ENCODE measurements at places on chromosomes 7 and 10.
A peak's percentile ranks its signal among the peaks of the same experiment; 100 is the strongest.

DNA sequence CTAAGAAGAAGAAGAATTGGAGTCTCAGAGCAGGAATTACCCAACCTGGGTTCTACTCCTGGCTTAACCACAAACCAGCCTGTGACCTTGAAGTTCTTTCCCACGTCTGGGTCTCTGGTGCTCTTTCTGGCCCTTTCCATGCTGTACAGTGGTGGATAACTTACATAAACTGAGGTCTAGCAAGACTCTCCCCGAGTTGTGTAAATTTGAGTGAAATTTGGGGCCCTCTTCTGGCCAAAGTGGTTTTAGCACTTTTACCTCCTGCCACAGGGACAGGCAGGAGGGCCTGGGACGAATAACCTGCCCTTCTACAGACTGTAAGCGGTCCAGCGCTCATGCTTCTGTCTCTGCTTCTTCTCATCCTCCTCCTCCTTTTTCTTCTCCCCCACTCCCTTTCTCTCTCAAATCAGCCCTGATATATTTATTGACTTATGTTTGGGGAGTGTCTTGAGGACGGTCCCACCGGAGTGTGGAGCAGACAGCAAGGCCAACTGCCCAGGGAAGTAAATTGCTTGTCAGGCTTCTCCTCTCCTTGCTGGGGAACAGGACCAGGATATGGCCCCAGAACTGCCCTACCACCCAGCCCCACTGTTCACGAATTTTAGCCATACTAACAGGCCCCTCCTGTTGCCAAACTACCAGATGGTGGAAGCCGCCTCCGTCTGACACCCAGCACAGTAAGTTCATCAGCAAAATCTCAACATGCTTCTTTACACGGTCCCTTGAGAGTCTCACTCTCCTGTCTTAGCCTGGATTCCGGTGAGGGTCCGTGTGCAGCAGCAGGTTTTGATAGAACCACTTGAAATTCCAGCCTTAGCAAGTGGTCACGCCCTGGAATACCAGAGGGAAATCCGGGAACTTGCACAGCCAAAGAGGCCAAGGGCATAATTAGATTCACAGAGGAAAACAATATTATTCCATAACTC is 4.0 kb upstream of the SH3PXD2A start:
- DNase-seq: peak; percentile 44

DNA sequence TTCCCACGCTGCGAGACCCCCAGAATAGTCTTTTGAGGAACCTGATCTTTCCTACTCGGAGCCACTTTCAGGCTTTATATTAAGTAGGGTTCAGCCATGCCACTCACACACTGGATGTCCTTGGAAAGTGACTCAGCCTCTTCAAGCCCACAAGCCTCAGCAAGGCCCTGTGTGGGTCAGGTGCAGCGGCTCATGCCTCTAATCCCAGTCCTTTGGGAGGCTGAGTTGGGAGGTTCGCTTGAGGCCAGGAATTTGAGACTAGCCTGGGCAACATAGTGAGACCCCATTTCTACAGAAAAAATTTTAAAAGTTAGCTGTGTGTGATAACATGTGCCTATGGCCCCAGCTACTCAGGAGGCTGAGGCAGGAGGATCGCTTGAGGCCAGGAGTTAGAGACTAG is 119.7 kb upstream of the TNRC18 start:
- no peak for DNase-seq

- DNase-seq: no peak
These were observed 255 bp downstream of the MAGI2 start for GRCh38 chr7:79453266-79453557.

GRCh38 chr10:131242007-131242406 is 69.5 kb downstream of the TCERG1L start:
- peak; percentile 6 for DNase-seq

- no peak for DNase-seq
These were observed 198.1 kb upstream of the STK17A start for GRCh38 chr7:43384616-43385308.

DNA sequence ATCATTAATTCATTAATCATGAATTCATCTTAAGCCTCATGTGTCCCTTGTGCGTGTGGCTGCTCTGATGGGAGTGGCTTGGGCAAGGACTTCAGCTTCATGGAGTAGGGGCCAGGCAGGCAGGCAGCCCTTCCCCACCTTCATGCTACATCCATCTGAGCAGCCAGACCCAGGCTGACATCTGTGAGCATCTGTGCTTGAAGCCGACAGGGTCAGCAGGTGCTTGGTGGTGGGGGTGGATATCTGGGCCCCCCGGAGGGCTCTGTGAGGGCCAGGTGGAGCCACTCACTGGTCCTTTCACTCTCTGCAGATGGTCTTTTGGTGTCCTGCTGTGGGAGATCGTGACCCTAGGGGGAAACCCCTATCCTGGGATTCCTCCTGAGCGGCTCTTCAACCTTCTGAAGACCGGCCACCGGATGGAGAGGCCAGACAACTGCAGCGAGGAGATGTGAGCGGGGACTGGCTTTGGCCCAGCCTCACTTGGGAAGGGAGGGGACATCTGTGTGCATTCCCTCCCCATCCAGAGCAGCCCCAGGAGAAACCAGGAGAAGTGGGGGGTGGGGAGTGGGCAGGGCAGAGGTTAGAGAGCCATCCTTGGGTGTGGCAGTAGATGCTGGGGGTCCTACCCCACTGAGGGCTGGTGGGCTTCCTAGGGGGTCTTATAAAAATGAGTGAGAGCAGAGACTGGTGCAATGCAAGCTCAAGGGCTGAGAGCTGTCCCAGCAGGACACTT is 14.7 kb upstream of the CSGALNACT2 start:
- DNase-seq: no peak

DNA sequence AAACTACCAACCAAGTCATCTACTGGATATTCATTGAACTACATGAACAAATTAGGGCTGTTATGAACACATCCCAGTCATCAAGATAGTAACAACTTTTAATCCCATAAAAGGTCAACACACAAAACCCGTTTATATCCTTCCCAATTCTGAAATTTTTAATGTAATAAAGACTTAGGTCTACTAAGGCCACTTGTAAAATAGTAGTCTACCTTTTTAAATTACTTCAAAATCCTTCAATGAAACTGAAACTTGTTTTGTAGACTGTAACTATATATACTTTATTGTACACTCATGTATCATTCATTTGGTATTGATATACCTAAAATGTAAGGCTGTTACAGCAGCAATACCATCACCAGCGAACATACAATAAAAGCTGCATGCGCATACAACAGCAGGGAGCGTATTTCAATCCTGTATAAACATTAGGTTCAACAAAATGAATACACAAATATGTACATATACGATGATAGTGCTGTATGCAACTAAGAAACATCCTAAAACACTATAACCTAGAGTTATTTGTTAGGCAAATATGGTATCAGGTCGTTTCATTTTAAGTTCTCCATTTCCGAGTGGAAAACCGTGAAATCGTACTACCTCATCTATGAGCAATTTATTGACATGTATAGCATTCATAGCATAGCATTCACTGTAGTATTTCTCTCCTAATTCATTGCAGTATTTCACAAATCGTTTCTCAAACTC is 973 bp downstream of the ATAD1 start:
- no peak for DNase-seq

DNA sequence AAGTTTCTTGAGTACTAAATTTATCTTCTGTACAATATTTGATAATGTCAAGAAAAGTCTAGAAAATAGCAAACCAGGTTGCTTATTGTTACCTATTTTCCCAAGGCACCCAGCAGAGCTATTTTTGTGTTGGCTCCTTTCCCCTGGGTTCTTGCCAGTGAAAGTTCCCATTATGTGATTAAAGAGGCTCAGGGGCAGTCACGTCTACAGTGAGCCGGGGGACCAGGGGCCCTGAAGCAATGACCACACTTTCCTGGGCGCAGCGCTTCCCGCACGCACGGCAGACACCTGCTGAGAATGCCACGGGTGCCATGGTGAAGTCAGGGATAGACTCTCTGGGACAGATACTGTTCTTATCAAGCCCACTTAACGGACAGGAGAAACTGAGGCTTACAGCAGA is 10.4 kb upstream of the CNPY1 start:
- DNase-seq: no peak

GRCh38 chr7:41163991-41164390 is 538.9 kb downstream of the INHBA start:
- no peak for DNase-seq

DNA sequence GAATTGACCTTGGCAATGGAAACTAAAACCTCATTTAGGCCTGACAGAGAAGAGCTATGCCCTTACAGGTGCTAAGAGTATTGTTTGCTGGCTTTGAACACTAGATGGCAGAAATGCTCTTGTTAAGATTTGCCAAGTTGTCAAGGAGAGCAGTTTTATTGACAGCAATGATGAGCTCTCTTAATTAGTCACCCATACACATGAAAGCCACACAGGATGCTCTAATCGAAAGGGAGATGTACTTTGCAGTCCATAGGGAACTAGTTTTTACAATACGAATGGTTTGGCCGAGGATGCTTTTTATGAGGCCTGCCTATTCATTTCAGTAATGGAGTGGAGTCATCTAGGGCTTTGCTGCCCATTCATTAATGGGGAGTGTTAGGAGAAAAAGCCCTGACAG is 45.4 kb upstream of the MBL2 start:
- no peak for DNase-seq

GRCh38 chr10:63265222-63265617 is 132.1 kb downstream of the NRBF2 start:
- peak; percentile 53 for DNase-seq

- DNase-seq: no peak
These were observed 19.7 kb downstream of the OIT3 start for GRCh38 chr10:72913287-72913686.

GRCh38 chr7:103990991-103991390 is 1.5 kb upstream of the RELN start:
- no peak for DNase-seq

DNA sequence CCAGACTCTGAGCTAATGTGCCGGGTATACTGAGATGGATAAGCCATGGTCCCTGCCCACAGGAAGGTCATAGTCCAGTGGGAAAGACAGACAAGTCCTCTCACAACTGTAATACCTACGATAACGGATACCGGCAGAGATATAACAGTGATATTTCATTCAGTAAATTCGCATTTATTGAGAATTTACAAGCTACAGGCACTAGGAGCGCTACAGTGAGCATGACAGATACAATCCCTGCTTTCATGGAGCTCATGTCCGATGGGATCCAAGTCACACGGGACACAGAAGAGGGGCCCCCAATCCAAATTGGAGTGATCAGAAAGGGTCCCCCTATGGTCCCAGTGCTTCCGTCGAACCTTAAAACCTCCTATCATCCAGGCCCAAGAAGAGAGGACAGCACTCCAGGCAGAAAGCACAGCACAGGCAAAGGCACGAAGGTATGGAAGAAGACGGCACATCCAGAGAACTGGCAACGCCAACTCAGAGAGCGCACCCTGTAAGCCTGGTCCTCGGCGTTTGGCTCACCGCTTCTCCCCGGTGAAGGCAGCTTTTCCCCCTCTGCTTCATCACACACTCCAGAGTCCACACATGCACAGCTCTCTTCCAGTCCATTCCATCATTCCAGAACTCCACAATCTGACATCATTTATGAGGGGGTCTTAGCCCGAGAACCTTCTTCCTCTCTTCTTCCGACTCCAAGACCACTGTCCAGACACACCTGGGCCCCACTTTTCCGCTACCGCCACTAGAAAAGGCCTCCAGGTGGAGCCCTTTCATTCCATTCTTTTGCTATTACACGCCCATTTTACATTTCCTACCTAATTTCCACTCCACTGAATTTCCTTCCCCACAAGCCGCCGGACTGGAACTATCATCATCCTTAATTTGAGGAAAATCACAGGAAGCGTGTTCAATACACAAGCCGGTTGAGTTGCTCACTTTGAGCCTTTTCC is 47.8 kb upstream of the NKX2-3 start:
- DNase-seq: no peak

DNA sequence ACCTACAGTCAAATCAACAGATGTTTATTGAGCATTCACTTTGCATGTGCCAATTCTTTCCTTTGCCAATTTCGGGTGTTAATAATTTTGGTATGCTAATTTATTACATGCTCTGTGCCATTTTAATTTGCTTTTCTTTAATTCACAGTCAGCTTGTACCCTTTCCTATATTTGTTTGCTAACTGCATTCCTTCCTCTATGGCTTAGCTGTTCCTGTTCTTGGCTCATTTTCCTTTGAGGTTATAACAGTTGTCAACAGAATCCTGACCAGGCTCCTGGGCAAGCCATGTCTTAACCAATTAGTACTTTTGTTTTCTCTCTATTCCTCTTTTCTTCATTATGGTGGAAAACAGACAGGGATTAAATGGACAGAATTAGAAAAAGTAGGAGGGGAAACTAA is 73.6 kb upstream of the RPA3 start:
- DNase-seq: no peak

GRCh38 chr10:104104418-104104817 is 17.6 kb upstream of the SFR1 start:
- no peak for DNase-seq

DNA sequence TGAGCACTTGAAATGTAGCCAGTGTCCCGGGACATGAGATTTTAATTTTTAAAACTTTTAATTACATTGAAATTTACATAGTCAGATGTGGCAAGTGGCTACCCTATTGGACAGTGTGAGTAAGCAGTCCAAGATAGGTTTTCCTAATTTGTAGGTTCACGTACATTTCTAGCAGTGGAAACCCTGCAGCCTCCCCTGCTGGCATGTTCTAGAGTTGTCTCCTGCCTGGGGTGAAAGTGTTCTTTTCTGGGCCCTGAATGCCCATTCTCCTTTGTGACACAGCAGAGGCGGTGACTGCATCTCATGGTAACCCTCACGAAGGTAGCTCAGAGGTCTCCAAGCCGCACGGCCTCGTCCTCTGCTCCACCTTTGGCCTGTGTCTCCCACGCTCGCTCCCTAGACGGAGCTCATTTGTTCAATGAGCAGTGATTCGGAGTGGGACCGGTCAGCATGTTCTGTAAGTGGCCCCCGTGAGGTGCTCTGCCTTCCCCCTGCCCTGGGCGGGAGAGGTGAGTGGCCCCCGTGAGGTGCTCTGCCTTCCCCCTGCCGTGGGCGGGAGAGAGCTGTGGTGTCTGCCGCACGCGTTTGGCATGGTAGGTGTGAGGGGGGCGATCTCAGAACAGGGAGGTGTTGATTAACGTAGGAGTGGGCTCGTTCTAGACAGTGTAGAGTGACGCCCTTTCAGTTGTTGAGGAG is 18.0 kb downstream of the WDR37 start:
- no peak for DNase-seq

GRCh38 chr7:38299275-38299931 is 26.0 kb upstream of the TARP start:
- no peak for DNase-seq

GRCh38 chr7:92815412-92815811 is 21.0 kb downstream of the CDK6 start:
- DNase-seq: no peak

GRCh38 chr7:83695128-83695960 is 46.4 kb upstream of the SEMA3E start:
- DNase-seq: no peak

- no peak for DNase-seq
These were observed 89.6 kb downstream of the AUTS2 start for GRCh38 chr7:69687739-69688433.

DNA sequence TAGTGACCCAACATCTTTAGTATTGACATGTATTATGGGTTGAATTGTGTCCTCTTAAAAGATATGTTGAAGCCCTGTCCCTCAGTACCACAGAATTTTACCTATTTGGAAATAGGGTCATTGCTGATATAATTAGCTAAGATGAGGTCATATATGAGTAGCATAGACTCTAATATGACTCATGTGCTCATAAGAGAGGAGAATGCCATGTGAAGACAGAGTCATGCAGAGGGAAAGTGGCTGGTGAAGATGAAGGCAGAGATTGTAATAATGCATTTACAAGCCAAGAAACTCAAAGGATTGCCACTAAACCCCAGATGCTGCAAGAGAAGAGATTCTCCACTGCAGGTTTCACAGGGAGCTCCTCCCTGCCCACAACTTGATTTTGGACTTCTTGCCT is 496.4 kb downstream of the KIF20B start:
- DNase-seq: no peak

All from hematopoietic multipotent progenitor cell (in vitro differentiated cells).